ENCODE measurements at places on chromosomes 2 and 18.

DNA sequence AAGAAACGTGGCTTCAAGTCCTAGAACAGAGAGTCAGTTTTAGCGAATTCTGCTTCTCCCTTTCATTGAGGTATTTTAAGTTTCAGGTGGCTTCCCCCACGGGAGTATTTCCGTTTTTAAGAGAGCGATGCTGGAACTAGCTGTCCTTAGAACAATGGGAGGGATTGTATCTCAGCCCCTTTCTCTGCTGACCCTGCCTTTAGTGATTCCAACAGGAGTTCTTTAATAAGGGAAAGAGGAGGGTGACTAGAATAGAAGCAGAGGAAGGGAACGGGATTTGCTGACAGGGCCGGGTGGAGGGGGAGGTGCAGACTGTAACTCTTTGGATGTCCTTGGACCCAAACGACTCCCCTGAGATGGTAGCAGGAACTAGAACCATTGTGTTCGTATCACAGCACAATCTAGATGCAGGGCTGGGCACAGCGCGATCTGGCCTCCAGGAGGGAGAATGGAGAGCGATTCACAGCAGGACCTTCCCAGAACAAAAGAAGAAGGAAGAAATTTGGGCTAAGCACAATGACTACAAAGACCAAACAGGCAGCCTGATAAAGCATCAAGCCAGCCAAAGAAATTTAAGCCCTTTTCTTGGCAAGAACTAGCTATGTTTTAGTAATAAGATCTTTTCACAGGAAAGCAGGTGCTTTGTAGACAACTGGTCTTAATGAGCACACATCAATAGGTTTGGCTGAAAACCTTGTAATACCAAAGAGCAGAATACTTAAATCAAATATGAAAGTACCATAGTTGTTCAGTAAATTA is 15.8 kb upstream of the RTTN start:
- peak; percentile 57 for DNase-seq

DNA sequence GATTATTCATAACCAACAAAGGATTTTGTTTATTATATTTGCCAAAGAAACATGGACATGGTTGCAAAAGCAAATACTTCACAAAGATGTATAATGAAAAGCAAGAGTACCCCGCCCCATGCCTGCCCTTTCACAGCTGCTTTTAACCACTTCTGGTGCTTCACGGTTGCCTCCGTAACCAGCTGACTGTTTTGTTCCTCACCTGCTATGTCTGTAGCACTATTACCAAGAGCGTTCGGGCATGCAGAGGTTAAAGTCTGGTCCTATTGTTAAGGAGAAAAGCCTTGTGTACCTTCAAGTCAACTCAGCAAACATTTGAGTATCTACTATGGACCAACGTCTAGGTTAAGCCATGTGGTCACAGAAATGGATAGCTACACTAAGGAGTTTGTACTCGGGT is 115.2 kb upstream of the FOSL2 start:
- peak; percentile 22 for DNase-seq

GRCh38 chr2:111684611-111685010 is 199.4 kb downstream of the ANAPC1 start:
- no peak for DNase-seq

DNA sequence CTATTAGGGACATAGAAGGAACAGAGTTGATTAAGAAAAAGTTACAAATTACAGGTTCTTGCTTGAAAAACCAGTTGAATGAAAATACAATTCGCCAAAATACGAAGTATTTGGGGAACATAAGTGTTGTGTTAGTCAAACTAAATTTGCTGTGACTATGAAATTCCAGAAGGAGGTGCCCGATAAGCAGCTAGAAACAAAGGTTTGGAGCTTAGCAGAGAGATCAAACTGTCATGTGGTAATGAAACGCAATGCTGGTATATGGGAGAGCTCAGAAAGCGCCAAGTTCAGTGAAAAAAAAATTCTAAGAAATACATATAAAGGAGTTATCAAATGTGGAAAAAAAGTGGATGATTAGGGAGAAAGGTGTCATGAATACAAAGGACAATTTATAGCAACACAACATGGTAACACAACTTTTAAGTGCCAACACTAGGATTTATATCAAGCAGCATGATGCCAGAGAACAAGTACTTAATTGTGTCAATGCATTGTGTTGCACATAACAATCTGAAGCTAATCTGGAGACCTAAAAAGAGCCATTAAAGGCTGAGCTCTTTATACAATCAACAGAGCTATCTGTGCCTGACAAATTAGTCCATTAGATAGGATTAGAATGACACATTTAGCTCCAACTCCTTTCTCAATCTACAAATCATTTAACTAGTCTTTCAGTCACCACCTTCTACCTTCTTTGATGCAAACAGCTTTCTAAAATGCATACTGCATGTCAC is 31.2 kb downstream of the SMAD2 start:
- DNase-seq = no peak

- peak; percentile 54 for DNase-seq
Measured at GRCh38 chr2:231781798-231782726, 980 bp upstream of the PDE6D start.

DNA sequence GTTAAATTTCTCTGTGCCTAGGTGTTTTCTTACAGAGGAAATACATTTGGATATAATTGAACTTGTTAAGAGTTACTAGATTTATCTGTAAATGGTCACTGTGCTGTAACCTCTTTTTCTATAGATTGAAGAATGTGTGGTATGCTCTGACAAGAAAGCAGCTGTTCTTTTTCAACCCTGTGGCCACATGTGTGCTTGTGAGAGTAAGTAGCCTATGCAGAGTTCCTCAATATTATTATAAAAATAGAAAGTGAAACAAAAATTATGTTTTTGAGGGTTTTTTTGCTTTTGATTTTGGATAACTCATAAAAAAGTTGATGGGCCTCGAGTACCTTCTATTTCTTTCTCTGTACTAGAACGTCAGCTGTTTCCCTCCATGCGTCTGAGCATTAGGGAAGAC is 112.4 kb downstream of the MIB1 start:
- DNase-seq = no peak

GRCh38 chr2:8753609-8754008 is 71.8 kb downstream of the ID2 start:
- peak; percentile 9 for DNase-seq

DNA sequence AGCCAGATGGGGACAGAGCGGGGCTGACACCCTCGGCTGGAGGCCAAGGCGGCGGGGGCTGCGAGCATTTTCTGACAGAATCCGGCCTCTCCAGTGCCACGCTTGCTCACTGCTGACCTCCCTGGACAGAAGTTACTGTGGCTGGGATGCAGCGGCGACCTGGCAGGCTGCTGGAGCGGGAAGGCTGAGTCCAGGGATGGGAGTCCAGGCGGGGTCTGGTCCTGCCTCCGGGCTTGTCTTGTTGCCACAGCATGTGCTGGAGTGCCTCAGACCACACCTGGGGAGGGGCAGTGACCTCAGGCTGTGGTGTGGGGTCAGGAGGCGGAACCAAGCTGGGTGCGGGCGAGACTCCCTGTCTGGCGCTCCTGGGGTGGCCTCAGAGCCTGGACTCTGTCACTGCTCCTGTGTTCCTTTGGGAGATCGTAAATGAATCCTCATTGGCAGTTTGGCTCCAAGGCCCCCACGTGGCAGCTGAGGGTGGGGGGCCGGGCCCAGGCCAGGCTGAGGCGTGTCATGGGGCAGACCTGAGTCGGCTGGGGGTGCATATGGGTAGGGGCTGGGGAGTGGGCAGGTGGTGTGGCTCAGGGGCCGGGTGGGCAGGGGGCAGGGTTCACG is 5.5 kb downstream of the BOK start:
- no peak for DNase-seq

Measured in NCI-H2081 (cell line).